GM23338 (cell line): ENCODE measurements at places on chromosomes 11 and 22.

GRCh38 chr11:96045622-96046456 lies 121.9 kb upstream of the MTMR2 start:
- peak; percentile 86 for DNase-seq

DNA sequence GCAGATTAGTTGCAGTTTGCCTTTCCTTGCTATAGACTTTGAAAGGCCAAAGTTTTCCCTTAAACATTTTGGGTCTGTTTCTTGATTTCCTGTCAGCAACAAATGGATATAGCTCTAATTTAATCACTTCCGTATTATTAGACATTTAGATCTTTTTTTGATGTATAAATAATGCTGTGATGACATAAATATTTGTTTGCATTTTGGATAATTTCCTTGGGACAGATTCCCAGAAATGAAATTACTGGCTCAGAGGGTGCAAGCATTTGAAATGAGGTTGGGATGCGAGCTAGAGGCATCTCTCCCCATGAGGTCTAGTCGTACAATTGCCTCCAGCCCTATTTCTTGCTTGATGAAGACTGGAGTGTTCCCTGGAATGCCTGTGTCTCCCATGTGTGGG lies 94.2 kb downstream of the TBC1D22A start:
- no peak for DNase-seq

DNA sequence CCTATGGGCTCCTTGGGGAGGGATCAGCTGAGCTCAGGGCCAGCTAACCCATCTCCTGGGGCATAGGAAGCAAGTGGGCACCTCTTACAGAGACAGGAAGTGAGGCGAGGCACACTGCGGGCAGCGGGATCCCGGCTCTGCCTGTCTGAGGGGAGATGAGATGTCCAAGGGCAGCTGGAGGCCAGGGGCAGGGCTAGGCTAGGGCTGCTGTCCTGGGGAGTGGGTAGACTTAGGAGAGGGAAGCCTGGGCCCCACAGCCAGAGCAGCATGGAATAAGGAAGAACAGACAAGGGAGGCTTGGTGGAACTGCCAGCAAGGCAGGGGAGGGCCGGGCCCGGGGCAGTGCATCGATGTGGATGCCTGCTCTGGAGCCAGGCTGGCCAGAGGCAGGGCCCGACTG lies 76.3 kb downstream of the MORC2 start:
- DNase-seq = no peak

GRCh38 chr11:7690648-7691047 lies 15.6 kb downstream of the OVCH2 start:
- no peak for DNase-seq

- no peak for DNase-seq
These were observed 552.4 kb upstream of the ANO5 start for GRCh38 chr11:21640491-21640890.

DNA sequence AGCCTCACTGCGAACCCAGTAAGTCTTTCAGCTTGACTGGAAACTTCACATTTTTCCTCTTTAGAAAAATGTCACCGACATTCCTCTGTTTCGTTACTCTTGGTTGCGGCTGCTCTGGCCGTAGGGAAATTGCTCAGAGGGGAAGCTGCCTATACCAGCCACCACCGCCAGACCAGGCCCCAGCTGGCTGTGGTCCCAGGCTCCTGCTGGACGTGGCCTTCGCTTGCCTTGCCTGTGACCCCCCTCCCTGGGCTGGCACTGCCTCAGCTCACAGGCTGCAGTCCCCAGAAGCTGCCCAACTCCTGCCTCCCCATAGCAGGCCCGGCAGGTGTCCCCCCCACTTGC lies 197.8 kb downstream of the MN1 start:
- peak; percentile 47 for DNase-seq
